ENCODE measurements at places on chromosomes 5 and 9.

DNA sequence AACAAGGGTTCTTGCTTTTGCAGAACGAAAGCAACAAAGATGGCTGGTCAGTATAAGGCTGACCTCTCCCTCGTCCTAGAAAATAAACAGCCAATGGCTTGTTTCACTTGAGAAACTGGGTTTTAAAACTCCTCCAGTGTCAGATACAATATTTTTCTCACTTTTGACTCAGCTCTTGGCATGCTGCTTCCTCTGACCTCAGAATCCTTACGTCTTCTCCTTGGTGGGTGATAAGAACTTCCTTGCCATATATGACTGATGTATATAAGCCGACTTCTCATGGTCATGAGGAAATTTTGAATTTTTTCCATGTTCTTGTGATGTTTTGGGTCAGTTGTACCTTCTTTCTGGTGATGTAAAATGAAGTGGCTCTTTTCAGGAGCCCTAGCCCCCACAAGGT lies 3.8 kb downstream of the ZNF618 start:
- DNase-seq, result no peak

DNA sequence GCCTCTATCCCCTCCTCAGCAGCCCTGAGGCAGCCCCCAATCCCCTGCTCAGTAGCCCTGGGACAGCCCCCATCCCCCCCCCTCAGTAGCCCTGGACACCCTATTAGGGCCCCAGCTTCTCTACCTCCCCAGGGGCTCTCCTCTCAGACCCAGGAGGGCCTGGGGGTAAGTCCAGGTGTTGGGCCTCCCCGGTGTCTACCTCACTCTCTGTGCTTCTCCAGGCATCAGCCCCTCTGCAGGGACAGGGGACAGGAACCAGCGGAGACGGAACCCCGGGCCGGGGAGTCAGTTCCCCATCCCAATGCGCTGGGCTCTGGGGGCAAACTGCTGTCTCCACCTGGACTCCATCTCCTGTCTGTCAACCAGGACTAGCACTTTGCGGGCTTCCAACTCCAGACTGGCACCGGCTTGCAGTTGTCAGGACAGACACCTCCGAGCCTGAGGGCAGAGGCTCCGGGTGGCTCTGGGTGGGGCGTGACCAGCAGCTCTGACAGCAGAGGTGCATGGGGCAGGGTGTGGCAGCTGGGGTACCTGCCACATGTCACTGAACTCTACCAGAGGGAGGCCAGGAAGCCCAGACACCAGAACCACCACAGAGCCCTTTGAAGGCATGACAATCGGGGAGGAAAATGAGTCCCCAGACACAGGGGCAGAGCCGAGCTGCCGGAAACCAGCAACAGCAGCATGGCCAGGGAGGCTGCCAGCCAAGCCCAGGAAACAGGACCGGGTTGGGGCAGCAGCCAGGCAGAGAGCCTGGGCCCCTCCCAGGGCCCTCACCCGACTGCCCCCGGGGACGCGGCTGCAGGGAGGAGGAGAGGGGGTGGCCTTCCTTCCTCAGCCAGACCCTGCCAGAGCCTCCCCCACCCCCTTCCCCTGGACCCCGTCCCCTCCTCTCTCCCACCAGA lies 17.7 kb upstream of the UBAC1 start:
- DNase-seq, result peak; percentile 17

DNA sequence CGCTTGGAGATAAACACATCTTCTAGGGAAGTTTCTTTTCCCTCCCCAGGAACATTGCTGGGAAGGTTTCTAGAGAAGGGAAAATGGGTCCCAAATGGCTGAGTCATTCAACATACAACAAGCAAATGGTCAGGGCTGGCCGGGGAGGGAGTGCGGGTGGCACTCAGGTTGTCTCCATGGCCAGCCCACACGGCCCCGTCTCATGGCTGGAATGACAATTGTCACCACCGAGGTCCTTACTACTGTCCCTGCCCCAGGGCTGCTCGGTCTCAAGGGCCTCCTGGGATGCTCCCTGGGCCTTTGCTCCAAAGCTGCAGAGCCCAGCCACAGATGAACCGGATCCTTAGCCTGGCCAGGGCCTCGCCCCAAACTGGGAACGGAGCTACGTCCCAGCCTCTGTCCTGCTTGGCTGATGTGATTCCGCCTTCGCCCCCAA lies 121.9 kb downstream of the FGF18 start:
- no peak for DNase-seq

DNA sequence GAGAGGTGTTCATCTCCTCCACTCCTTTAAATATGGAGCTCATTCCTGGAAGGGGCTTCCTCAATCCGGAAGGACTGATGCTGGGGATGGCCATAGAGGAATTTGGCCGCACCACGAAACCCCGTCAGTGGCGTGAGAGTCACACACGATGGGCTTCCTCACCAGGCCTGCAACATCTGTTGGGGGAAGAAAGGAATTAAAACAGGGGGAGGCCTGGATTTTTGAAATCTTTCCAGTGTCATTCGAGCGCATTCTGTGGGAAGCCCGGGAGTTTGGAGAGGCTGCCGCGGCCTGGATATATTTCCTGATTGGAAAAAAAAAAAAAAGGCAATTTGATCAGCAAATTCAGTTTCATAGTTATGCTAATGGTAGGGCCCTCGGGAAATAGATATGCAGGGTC lies 76.3 kb upstream of the ORM1 start:
- no peak for DNase-seq

GRCh38 chr5:17329571-17329970 lies 112.1 kb downstream of the BASP1 start:
- DNase-seq, result no peak

GRCh38 chr9:134371731-134372130 lies 45.5 kb downstream of the RXRA start:
- no peak for DNase-seq

- no peak for DNase-seq
These were observed 209.1 kb downstream of the MAPKAP1 start for GRCh38 chr9:125497906-125498305.

GRCh38 chr9:72978744-72979143 lies 25.9 kb upstream of the ALDH1A1 start:
- no peak for DNase-seq

DNA sequence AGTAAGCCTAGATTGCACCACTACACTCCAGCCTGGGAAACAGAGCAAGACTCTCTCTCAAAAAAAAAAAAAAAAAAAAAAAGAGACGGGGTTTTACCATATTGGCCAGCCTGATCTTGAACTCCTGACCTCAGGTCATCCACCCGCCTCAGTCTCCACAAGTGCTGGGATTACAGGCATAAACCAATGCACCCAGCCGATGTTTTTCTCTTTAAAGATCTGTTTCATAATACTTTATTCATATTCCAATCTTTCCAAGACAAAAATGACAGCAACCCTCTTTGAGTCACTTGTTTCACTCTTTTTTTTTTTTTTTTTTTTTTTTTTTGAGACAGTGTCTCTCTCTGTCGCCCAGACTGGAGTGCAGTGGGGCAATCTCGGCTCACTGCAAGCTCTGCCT lies 13.6 kb upstream of the LMNB1 start:
- DNase-seq, result no peak

DNA sequence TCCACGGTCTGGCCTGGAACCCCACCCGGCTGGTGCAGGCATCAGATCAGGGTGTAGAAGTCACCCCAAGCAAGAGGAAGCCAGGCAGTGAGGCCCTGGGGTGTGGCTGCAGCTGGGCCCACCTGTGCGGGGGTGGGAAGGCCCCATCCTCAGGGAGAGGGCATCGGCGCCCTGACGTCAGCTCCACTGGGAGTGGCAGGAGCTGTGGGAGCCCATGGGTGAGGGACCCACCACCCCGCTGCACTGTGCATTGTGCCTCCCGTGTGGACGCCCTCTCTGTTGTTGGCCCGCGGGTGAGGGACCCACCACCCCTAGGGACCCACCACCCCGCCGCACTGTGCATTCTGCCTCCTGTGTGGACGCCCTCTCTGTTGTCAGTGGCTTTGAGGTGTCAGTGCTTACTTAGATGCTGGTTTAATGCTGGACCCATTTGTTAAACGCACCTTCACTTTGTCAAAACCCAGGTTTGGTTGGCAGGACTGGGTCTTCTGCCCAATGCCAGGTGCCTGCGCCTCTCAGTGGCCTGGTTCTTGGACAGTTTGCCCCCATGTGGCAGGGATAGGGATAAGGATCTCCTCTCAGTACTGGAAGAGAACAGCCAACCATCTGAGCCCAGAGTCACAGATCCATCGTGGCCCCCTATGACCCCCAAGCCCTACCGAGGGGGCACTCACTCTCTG lies 6.9 kb upstream of the EXOC3 start:
- DNase-seq, result no peak

DNA sequence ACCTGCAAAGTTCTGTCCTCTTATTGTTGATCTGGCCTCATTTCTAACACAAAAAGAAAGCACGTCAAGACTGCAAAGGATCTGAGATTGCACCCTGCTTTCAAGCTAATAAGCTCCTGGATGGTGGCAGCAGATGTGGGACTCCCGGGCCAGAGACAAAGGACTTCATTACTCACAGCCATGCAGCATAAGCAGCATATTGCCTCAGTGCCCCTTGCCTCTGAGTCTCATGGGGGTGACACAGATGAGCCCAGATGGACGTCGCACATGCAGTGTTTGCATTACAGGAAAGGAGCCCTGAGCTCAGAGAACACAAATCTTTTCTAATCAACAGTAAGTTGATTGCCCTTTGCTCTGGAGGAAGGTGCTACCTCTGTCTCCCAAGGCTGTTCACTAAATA lies 105.0 kb downstream of the SLC28A3 start:
- DNase-seq, result no peak

- no peak for DNase-seq
These were observed 57.3 kb upstream of the DMRT1 start for GRCh38 chr9:784202-784601.

DNA sequence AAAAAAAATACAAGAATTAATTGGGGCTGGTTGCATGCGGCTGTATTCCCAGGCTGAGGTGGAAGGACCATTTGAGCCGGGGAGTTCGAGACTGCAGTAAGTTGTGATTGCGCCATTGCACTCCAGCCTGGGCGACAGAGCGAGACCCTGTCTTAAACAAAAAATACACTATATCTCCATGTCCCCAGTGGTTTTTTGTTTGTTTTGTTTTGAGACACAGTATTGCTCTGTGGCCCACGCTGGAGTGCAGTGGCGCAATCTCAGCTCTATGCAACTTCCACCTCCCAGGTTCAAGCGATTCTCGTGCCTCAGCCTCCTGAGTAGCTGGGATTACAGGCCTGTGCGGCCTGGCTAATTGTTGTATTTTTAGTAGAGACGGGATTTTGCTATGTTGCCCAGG lies 1.2 kb downstream of the COQ4 start:
- DNase-seq, result no peak

DNA sequence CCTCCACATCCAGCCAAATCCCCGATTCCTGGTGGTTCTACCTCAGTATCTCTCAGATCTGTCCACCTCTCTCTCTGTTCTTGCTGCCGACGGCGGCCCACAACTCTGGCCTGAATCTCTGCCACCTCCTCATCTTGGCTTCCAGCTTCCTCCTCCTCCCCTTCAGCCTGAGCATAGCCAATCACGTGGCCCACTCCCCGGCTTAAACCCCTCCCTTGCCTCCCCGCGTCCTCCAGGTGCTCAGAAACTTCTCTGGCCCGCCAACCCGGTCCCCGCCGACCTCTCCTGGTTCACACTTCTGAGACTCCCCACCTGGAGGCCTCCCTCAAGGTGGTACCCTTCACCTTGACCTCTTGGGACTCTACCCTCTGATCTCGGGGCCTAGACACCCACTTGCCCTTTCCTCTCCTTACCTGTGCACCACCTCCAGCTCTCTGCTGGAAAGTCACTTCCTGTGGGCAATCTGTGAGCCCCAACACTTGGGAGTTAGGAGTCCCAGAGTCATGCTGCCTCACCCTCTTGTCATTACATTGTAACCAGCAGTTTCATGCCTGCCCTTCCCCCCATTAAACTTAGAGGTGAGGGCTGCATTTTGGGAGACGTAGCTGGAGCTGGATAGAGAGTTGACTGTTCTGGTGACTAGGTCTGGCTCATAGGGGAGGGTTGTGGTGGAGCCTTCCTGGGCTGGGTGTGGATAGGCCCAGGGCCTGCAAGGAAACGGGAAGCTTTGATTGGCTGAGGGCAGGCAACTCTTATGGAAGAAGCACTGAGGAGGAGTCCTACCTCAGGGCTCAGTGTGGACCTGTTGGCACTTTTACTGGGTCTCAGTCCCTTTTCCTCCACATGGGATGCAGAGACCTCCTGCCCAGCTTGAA lies 4.5 kb upstream of the SET start:
- peak; percentile 89 for DNase-seq

GRCh38 chr5:172091956-172092732 lies 85.7 kb upstream of the FBXW11 start:
- DNase-seq, result no peak

DNA sequence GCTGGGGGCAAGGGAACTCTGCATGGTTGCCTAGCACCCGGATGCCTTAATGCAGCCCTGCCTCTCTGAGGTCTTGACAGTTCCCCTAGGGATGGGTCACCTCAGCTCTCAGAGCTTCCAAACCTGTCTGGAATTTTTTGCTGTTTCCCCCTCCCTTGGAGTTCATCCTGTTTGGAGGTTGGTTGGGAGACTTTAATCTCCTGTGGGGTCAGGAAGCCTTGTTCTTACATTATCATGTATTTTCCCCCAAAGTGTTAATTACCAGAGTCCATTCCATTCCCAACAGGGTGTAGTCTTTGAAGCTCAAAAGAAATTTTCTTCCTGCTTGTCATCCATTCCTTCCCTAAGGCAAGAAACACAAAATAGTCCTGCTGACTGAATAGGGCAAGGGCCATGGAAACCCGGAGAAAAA lies 150.3 kb upstream of the SPRY4 start:
- no peak for DNase-seq

- no peak for DNase-seq
These were observed 40.2 kb upstream of the ROPN1L start for GRCh38 chr5:10401498-10401897.

- no peak for DNase-seq
These were observed 300.8 kb upstream of the PANK3 start for GRCh38 chr5:168879929-168880328.

DNA sequence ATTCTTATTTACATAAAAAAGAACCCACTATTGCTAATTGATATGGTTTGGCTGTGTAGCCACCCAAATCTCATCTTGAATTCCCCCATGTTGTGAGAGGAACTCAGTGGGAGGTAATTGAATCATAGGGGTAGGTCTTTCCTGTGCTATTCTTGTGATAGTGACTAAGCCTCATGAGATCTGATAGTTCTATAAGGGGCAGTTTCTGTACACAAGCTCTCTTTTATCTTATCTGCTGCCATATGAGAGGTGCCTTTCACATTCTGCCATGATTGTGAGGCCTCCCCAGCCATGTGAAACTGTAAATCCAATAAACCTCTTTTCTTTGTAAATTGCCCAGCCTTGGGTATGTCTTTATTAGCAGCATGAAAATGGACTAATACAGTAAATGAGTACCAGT lies 58.2 kb upstream of the PRR16 start:
- no peak for DNase-seq

DNA sequence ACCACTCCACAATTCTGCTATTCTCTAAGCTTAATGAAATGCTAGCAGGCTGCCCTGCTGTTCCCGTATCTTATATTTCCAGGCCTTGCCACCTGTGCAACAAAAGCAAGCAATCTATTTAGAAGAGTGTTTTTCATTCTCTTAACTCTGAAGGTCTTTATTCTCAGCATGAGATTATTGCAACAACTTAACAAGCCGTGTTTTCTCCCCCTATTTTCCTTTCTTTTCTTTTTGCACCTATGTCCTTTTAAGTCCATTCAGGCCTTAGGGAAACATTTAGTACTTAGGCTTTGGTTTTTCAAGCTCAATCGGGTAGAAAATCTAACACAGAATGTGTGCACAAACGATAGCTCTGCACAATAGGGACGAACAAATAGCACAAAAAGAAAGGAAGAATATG lies 89.6 kb upstream of the DMRTA1 start:
- no peak for DNase-seq

GRCh38 chr5:165083394-165083793 lies 1578.0 kb downstream of the MAT2B start:
- no peak for DNase-seq

- DNase-seq, result no peak
These were observed 8.1 kb downstream of the FGF18 start for GRCh38 chr5:171427318-171428167.

GRCh38 chr9:16103620-16104397 lies 551.0 kb downstream of the CCDC171 start:
- DNase-seq, result no peak

Measured in activated CD4-positive, alpha-beta T cell treated with anti-CD3 and anti-CD28 coated beads, Interleukin-2, Interleukin-4, amounts not matched to agents 100 ng/mL and 50 ng/mL, durations not matched to agents 16 hours and 8 hours (primary cell).